ENCODE measurements at places on chromosomes 5 and 9. TPM values are rescaled to one million over a fixed set of nuclear protein-coding genes. Genes with fewer than 3 reads are reported as not detected.
A peak's percentile ranks its signal among the peaks of the same experiment; 100 is the strongest.

- no peak for DNase-seq
Observed at GRCh38 chr5:180138214-180138975, 66.8 kb upstream of the RNF130 start.

- DNase-seq = no peak
Observed at GRCh38 chr5:144028636-144029035, 141.8 kb downstream of the YIPF5 start.

- DNase-seq = no peak
Observed at GRCh38 chr5:67061511-67061910, 135.1 kb downstream of the CD180 start.

- no peak for DNase-seq
Observed at GRCh38 chr9:70415041-70415440, 584 bp upstream of the KLF9 start.

DNA sequence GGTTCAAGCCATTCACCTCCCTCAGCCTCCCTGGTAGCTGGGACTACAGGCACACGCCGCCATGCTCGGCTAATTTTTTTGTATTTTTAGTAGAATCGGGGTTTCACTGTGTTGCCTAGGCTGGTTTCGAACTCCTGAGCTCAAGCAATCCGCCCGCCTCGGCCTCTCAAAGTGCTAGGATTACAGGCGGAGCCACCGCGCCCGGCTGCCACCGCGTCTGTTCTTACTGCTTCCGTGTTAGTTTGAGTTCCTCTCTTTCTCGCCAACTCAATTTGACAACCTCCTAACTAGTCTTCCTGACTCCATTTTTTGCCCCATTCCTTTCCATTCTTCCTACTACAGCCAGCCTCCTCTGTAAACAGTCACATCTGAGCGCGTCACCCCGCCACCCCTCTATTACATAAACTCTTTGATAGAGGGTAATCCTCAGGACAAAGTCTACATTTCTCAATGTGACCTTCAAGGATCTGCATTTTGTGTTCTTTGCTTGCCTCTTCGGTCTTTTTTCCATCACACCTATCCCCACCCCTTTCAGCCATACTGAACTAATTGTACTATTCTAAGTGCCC is 88.6 kb upstream of the IL6ST start:
- DNase-seq = no peak

- no peak for DNase-seq
Observed at GRCh38 chr5:74123929-74124328, 497.9 kb downstream of the ARHGEF28 start.

DNA sequence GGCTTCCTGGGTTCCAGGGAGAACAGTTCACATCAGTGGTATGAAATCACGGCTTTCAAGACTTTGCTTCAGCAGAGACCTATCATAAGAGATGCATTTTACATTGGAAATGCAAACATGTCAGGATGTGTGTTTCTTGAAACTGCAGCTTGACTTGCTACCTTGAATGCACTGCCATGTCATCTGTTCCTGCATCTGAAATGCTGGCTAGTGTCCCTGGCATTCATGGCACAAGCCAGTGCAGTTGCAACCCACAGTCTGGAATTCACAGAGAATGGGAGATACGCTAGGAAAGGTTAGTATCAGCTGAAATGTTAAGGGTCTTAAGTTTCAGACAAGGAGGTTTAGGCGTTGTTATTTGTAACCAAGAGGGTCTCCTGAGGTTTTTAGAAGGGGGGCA is 24.7 kb downstream of the NFIL3 start:
- DNase-seq = no peak

DNA sequence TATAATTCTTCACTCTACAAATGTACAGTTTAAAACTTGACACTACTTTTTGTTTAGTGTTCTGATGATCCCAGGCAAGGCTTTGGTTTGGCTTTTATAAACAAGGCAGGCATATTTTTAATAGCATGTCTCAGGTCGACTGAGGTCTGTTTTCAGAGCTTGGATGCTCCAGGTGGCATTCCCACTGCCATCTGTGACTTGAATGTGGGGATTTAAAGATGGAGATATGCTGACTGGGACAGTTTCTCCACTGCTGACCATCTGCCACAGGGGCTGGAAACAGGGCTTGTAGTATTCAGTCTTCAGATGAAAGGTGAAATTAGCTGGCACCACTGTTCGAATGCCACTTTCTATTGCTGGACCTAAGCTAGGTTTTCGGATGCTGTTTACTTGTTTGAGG is 1266.2 kb upstream of the CDH18 start:
- no peak for DNase-seq

DNA sequence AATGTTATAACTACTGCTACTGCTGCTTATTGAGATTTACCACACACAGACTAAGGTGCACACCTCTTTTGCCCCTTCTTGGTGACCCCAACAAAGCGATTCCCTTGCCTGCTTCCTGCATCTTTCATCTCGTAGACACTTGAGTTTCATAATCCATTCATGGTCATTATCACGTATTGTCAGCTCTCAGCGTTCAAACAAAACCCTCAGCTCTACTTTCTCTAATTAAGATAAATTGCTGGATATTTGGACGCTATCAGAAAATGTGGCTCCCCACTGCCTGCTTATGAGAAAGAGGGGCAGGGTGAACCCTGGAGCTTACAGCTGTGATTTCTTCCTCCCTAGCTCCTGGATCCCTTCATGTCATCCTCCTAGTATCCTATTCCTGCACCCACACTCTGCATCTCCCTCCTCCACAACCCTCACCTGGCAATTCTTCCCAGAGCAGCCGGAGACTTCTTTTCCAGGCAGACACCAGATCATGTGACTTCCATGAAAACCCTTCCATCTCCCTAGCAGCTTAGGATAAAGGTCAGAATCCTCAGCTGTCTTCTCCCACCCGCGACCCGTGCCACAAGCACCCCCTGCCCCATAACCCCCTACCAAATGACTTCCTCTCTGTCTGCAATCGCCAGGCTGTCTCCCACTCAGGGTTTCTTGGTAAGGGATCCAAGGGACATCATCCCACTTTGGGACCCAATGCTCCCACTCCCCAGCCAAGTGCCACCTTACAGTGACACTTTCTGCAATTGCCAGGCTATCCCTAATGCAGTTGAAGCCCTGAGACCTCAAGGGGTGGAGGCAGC is 146.5 kb downstream of the NSG2 start:
- DNase-seq = no peak

- DNase-seq = no peak
Observed at GRCh38 chr9:110874963-110875674, 163.2 kb downstream of the LPAR1 start.

GRCh38 chr5:53923961-53924360 is 363.5 kb downstream of the NDUFS4 start:
- no peak for DNase-seq

The FBN2 gene
- 73.7 TPM for total RNA-seq

- no peak for DNase-seq
Observed at GRCh38 chr9:96489482-96489979, 39.6 kb downstream of the HABP4 start.

- no peak for DNase-seq
Observed at GRCh38 chr5:72558383-72558782, 51.2 kb upstream of the ZNF366 start.

GRCh38 chr5:9716838-9717281 is 86.7 kb upstream of the TAS2R1 start:
- DNase-seq = no peak

GRCh38 chr9:12640016-12640587 is 53.1 kb upstream of the TYRP1 start:
- peak; percentile 33 for DNase-seq

The MYMK gene
- not detected for total RNA-seq

The GABRG2 gene
- not detected for total RNA-seq

DNA sequence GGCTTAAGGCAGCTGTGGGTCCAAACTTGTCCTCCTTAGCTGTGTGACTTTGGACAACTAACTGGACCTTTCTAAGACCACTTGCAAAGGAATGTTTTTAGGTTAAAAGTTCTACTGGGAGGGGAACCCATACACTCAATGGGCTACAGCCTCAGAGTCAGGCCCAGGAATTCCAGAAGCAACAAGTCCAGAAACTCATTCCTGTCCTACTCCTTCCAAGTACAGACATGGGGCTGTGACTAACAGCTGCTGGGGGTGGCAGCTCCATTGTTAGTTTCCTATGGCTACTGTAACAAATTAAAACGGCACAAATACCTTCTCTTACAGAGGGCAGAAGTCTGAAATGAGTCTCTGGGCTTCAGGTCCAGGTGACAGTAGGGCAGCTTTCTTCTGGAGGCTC is 12.4 kb upstream of the AKNA start:
- no peak for DNase-seq

DNA sequence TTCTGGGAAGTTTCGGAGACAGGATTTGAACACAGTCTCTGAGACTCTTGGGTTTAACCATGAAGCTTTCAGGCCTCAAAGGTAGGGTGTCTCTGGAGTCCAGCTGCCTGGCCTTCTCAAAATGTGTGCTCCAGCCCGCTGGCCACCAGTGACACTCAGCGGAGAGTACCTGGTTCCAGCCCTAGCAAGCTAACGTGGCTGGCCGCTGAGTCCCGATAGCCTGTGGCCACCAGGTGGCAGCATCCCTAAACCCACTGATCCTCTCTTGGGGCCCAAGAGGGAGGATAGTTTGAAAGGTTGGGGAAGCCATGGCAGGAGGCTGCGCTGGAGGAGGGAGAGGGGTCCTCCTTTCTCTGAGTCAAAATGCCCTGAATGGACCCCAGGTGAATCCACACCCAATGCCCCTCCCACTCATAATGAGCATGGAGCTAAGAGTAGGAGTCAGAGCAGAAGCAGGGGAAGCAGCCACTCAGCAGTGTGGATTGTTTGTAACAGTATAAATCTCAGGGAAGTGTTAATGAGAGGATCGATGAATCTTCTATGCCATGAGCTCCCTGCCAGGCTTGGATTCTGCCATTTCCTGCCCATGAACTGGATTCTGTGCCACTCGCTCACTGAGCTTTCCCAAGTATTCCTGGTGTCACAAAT is 5.4 kb upstream of the TIFAB start:
- DNase-seq = peak; percentile 19

DNA sequence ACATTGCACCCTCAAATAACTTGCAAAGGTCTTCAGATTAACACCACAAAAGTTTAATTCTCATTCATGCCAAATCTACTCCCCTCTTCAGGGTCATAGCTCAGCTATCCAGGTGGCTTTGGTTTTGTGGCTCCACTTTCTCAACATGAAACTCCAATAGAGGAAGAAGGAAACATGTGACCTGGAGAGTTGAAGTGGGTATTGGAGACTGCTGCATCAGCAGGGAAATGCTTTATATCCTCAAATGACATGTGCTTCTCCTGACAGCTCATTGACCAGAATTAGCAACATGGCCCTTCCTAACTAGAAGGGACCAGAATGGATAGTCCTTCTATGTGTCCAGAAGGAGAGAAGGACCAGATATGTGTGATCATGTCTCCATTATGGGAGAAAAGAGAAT is 73.6 kb downstream of the TLR4 start:
- DNase-seq = no peak

The HSD17B3 gene
- total RNA-seq = not detected

GRCh38 chr9:87227456-87227855 is 270.2 kb upstream of the DAPK1 start:
- no peak for DNase-seq

The NIPSNAP3A gene
- total RNA-seq = 49.9 TPM

The LCN6 gene
- not detected for total RNA-seq

DNA sequence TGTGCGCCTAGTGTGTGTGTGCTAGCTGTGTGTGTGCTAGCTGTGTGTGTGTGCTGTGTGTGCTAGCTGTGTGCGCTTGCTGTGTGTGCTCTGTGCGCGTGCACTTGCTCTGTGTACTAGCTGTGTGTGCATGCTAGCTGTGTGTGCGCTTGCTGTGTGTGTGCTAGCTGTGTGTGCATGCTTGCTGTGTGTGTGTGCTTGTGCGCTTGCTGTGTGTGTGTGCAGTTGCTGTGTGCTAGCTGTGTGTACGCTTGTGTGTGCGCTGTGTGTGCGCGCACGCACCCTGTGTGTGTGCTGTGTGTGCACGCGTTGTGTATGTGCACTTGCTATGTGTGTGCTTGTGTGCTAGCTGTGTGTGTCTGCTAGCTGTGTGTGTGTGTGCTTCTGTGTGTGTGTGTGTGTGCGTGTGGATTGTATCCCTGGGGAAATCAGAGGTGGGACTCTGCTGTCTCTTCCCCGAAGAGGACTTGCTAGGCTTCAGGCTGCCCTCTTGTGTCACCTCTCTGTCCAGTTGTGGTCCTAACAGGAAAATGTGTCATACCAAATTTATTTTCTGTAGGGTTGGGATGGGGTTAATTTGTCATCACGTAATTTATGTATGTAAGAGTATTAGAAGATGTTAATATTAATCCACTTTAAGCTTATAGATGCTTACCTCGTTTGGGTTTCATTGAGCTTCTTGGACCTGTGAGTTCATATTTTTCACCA is 38.9 kb downstream of the TPPP start:
- DNase-seq = no peak

The WDR31 gene
- total RNA-seq = 1.4 TPM

GRCh38 chr9:2857564-2858198 is 13.8 kb upstream of the PUM3 start:
- peak; percentile 17 for DNase-seq

Measured in pulmonary artery endothelial cell (primary cell).